ENCODE measurements at places on chromosomes 2 and 18. TPM values are rescaled to one million over a fixed set of nuclear protein-coding genes. Genes with fewer than 3 reads are reported as not detected.

MAP3K19 gene
- total RNA-seq = 9.5 TPM

PTPRN gene
- 66.9 TPM for total RNA-seq

ANKRD30BL gene
- total RNA-seq = 21.7 TPM

KIF1A gene
- total RNA-seq = 358 TPM

CXCR2 gene
- 0.23 TPM for total RNA-seq

HOXD13 gene
- not detected for total RNA-seq

MTCL1 gene
- 18.5 TPM for total RNA-seq

IL1F10 gene
- not detected for total RNA-seq

ASPRV1 gene
- 3.0 TPM for total RNA-seq

RNU2-63P gene
- not detected for total RNA-seq

NTSR2 gene
- total RNA-seq = 4.2 TPM

CHRNG gene
- total RNA-seq = not detected

G6PC2 gene
- not detected for total RNA-seq

TXNL4A gene
- 43.4 TPM for total RNA-seq

GNAL gene
- total RNA-seq = 122 TPM

SLC23A3 gene
- 0.23 TPM for total RNA-seq

DAW1 gene
- total RNA-seq = 8.1 TPM

TMEM200C gene
- total RNA-seq = 10.6 TPM

GPAT2 gene
- 2.3 TPM for total RNA-seq

FBXO48 gene
- total RNA-seq = 1.4 TPM

COLEC11 gene
- total RNA-seq = 1.2 TPM

C2orf15 gene
- total RNA-seq = 17.5 TPM

KLHL41 gene
- total RNA-seq = 3.9 TPM

STRN gene
- 32.3 TPM for total RNA-seq

RAD51AP2 gene
- total RNA-seq = 1.2 TPM

MAB21L4 gene
- total RNA-seq = not detected

UGT1A4 gene
- total RNA-seq = not detected

RALB gene
- 49.4 TPM for total RNA-seq

ANKRD30B gene
- 3.9 TPM for total RNA-seq

LRP1B gene
- 78.0 TPM for total RNA-seq

AGBL5 gene
- 28.6 TPM for total RNA-seq

RIT2 gene
- 59.3 TPM for total RNA-seq

TEX44 gene
- not detected for total RNA-seq

SPATA3 gene
- total RNA-seq = not detected

RNF138 gene
- 60.7 TPM for total RNA-seq

LYG1 gene
- total RNA-seq = 0.46 TPM

AAMP gene
- total RNA-seq = 95.5 TPM

UGT1A3 gene
- total RNA-seq = not detected

FEV gene
- total RNA-seq = not detected

ANXA4 gene
- total RNA-seq = 7.8 TPM

DNAH6 gene
- total RNA-seq = 16.1 TPM

All from diencephalon (tissue), 1 donor.